Activated CD4-positive, alpha-beta T cell treated with anti-CD3 and anti-CD28 coated beads, Interleukin-2, amount 10 ng/mL, durations not matched to agents 24 days and 14 days (primary cell): ENCODE measurements at places on chromosomes 6 and 20.
A peak's percentile ranks its signal among the peaks of the same experiment; 100 is the strongest.

DNA sequence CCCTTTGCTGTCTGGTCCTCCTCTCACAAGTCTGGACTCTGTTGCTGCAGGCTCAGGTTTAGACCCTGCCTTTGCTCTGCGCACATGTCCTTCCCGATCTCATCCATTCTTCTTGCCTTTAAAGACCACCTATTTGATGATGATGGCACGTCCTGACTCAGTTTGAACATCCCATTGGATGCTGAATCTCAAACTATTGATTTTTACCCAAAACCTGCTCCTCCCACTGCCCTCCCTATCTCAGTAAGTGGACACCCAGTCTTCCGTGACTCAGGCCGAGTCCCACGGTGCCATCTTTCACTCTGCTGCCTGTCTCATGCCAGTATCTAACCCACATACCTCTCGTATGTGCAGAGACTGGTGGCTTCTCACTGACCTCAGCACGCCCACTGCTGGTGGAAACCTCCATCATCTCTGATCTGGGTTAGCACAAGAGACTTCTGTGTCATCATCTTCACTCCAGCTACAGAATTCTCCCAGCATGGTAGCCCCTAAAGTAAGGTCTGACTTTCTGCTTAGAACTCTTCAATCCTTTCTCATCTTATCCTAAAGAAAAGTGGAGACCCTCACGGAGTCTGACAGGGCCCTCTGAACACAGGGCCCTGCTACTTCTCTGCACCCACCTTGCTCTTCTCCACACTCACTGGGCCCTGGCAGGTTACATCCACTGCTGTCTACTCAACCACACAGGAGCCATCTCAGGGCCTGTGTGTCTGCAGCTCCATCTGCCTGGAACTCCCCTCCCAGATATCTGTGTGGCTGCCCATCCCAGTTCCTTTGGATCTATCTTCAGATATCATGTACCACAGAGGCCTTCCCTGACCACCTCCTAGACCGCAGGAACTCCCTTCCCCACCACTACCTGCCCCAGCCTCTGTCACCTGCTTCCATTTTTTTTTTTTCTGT is 387.1 kb upstream of the AGPAT4 start:
- no peak for DNase-seq

DNA sequence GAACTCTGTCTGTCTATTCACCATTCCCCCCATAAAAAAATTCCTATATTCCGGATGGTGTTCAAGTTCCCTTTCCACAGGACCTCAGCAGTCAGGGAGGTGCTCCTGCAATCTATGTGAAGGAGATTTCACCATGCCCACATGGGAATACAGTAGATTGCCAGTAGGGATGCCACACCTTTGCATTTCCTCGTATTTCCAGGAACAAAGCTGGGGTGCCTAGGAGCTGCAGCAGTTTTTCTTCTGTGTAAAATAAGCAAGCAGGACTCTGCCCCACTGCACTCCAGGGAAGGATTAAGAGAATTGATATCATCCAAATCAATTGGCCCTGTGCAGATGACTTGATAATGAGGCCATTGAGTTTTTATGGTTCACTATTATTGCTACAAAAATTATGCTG is 7.4 kb upstream of the KIF16B start:
- DNase-seq: no peak

- peak; percentile 95 for DNase-seq
These were observed 54.2 kb upstream of the HLA-A start for GRCh38 chr6:29887819-29888776.

DNA sequence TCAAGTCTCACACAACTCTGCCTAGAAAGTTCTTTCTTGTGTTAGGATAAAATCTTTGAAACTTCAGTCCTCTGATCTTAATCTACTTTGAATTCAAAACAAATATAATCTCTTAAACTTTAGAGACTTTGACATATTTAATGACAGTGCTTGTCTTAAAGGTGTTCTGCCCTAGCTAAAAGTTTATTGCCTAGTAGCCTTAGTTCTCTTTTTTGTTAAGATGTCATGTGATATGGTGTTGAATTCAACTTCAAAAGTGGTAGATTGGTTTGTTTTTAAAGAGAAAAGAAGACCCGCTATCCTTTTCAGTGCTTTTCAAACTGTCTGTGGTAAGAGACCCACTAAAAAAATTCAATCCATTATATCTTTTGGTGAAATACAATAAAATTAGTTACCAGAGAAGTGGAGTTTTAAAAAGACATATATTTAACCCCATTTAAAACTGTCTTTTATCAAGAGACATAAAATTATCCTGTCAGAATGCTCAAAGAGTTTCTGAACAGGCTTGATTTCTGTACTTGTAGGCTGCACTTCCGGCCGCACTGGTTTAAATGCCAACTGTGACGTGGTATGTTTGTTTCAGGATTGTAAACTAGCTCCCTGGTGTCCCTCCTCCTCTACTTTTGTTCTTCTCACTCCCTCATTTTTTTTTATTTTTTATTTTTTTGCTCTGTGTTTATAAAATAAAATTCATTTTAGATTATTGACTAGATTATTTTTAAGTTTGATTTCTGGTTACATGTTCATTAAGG is 76.5 kb downstream of the QKI start:
- no peak for DNase-seq

DNA sequence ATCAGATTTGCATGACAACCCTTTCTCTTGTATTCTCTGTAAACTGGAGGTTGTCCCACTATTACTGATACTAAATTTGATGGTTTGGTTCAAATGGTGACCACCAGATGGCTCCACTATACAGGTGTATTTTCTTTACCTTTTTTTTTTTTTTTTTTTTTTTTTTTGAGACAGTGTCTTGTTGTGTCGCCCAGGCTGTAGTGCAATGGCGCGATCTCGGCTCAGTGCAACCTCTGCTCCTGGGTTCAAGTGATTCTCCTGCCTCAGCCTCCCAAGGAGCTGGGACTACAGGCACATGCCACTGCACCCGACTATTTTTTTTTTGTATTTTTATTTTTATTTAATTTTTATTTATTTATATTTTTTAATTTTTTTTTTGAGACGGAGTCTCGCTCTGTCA is 6.6 kb upstream of the WTAP start:
- peak; percentile 84 for DNase-seq

DNA sequence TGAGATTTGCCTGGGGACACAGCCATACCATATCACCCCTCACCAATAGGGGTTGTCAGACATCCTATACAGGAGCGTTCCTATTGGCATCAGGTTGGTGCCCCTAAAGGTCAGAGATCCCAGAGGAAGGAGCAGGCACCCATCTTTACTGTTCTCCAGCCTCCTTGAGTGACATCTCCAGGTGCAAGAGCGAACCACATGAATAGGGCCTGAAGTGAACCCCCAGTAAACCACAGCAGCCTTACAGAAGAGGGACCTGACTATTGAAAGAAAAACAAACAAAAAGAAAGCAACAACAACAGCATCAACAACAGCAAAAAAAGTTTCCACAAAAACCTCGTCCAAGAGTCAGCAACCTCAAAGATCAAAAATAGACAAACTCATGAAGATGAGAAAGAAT is 32.7 kb upstream of the SENP6 start:
- DNase-seq: no peak

DNA sequence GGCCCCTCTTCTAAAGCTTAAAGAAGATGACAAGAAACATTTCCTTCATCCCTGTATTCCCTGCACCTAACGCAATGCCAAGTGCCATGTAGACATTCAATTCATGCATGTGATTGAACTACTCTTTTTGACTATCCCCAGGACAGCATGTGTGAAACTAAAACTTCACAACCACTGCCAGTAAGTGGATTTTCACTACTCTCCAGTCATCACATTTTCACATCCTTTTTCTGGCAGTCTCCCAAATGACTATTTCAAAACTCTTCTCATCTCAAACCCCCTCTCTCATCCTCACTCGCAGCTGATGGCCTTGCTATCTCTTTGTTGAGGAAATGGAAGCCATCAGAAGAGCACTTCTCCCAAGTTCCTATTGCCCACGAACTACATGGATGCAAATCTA is 122.6 kb downstream of the OPRM1 start:
- no peak for DNase-seq

- DNase-seq: no peak
These were observed 24.0 kb downstream of the GHRH start for GRCh38 chr20:37237656-37238055.

GRCh38 chr6:33854572-33855030 is 50.8 kb upstream of the MLN start:
- DNase-seq: no peak

DNA sequence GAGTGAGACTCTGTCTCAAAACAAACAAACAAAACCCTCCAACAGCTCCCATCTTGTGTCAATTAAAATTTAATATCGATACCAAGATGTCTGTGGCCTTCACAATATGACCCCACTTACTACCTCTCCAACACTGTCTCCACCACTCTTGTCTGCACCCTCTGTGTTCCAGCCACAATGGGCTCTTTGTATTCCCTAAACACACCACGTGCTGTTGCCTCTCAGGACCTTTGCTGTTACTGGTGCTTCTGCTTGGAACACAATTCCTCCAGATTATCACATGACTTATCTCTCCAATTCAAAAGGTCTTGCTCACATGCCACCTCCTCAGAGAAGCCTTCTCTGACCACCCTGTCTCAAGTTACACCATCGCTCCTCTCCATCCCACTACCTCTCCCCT is 6.0 kb upstream of the HCK start:
- no peak for DNase-seq

DNA sequence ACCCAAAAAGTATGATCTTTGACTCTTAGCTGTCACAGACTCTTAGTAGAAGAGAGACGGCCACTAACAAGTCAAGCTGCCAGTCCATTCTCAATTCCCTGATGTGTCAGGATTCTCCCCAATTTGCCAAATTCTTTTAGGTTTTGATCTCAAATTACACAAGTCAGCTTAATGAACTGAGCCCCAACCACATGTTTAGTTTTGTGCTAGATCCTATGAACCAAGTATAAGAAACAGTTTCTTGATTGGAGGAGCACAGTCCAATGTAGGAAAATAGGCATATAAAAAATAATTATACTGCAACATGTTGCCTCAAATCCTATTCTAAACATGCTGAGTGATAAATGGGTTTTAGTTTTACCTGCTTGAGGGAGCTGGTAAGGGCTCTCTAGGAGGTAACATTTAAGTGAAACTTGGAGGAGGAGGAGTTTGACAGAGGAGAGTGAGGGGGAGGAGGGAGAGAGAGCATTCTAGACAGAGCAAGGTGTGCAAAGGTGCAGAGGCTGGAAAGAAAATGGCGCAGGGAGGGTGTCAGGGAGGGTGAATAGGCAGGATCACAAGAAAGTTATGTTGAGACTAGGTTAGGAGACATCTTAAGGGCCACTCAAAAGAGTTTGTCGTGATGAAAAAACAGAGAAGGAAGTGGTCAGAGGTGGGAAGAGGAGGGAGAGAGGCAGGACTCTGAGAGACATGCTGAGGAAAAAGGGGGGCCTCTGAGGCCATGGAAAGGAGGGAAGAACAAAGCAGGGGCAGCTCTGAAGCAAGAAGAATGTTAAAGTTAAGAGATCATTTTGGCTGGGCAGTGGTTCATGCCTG is 22.8 kb upstream of the FAM83C start:
- no peak for DNase-seq

- peak; percentile 71 for DNase-seq
These were observed 43.0 kb downstream of the VEGFA start for GRCh38 chr6:43812850-43813578.

- DNase-seq: no peak
These were observed 162.3 kb downstream of the KLHL32 start for GRCh38 chr6:97086781-97087180.

- DNase-seq: no peak
These were observed 15.1 kb downstream of the RALGAPA2 start for GRCh38 chr20:20697325-20697845.

GRCh38 chr6:82182756-82183155 is 64.8 kb downstream of the IBTK start:
- DNase-seq: no peak
